Fibroblast of villous mesenchyme (primary cell): ENCODE measurements at places on chromosomes 1 and 21. TPM values are rescaled to one million over a fixed set of nuclear protein-coding genes. Genes with fewer than 3 reads are reported as not detected.
A peak's percentile ranks its signal among the peaks of the same experiment; 100 is the strongest.

- no peak for DNase-seq
Observed at GRCh38 chr1:199151634-199152425, 513.0 kb downstream of the PTPRC start.

- peak; percentile 97 for DNase-seq
Observed at GRCh38 chr1:39154553-39155421, 49.7 kb upstream of the MACF1 start.

The TMEM269 gene
- under 0.01 TPM in 2 replicates for total RNA-seq

The PNRC2 gene
- total RNA-seq = 60.9 and 108 TPM in 2 replicates
